ENCODE measurements at places on chromosomes 2 and 18.

DNA sequence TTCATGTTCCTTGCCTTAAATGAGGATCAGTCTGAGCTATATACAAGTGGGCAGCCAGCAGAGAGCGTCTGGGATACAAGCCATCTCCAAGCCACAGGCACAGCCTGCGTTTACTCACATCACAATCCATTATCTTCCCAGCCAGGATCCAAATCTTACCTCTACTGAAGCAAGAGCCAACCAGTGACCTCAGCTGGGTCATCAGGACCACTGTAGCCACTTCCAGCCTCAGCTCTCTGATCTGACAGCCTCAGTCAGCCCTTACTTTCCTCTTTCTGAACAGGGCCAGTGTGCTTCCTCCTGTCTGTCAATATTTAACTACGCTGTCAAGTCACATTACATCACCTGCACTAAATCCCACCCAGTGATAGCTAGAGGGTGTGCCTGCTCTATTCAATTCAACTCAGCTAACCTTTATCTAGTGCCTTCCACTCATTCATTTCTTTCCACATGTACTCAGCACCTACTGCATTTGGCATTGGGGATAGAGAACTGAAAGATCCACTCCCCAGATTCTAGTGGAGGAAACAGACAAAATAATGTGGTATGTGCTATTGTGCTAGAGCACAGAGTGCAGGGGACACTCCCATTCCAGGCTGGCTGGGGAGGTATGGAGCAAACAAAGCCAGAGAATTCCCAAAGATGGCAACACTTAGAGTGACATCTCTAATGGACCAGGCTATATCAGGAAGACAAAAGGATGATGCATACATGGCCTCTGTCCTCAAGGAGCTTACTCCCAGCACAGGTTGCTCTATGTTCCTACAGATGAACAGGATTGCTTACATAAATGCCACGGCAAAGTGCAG lies 146.5 kb downstream of the NCKAP5 start:
- no peak for DNase-seq

DNA sequence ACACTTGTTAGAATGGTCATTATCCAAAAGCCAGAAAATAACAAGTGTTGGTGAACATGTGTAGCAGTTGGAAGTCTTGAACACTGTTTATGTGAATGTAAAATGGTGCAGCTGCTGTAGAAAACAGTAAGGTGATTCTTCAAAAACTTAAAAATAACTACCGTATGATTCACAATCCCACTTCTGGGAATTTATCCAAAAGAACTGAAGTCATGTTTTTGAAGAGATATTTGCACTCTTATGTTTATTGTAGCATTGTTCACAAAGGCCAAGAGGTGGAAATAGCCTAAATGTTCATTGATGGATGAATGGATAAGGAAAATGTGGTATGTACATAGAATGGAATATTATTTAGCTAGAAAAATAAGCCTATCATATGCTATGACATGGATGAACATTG lies 6.3 kb upstream of the SPP2 start:
- no peak for DNase-seq

DNA sequence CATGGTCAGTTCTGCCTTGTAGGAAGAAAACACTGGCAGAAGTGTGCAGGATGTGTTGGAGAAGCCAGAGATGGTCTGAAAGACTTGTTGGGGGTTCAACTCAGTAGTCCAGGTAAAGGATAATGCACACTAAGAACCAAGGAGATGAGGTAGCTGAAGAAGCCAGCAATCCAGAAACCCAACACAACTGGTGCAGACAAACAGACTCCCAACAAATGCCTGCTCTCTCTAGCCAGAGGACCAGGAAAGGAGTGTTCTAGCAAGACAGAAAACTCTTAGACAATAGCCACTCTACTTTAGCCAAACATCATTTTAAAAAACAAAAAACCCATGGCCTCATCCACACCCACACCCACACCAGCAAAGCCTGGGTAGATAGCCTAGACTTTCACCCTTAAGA lies 33.9 kb downstream of the EVA1A start:
- no peak for DNase-seq

GRCh38 chr18:24726727-24727492 lies 266.5 kb downstream of the HRH4 start:
- no peak for DNase-seq

- no peak for DNase-seq
Measured at GRCh38 chr18:8403713-8404112, 205.5 kb upstream of the RAB12 start.

DNA sequence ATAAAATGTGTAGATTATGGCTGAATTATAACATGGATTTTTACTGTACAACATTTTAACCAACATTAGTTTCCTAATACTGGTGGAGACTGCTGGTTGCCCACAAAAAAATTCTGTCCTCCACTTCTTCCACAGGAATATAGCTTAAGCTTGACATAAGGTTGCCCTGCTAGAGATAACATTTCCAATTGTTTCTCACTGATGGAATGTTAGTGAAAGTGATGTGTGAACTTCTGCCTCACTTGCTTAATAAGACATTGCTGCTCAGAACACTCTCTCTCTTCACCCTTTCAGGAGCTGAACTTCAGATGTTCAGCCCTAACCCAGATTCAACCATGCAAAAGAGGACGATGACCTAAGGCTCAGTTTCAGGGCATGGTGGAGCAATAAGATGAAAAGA lies 2.7 kb upstream of the SGPP2 start:
- DNase-seq = no peak

DNA sequence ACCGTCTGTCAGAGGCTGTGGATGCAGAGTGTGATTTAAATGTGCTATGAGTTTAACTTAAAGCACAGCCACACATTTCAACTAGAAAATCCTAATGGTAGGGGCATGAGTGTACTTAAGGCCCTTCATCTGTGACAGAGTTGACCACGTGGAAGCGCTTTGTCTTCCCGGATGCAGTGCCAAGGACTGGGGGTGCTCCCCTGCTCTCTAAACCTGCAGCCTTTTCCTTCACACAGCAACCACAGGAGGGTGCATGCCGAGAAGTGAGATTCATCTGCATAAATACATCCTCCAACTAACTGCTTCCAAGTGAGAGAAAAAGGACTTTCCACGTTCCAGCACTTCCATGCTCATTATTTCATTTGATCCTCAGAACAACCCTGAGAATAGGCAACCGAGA lies 149.6 kb downstream of the MYT1L start:
- DNase-seq = no peak

- DNase-seq = no peak
Measured at GRCh38 chr2:231709636-231709980, 1.3 kb downstream of the PTMA start.

GRCh38 chr2:45207101-45207500 lies 197.8 kb upstream of the SIX2 start:
- DNase-seq = no peak

GRCh38 chr18:11883153-11883552 lies 25.0 kb downstream of the MPPE1 start:
- no peak for DNase-seq

DNA sequence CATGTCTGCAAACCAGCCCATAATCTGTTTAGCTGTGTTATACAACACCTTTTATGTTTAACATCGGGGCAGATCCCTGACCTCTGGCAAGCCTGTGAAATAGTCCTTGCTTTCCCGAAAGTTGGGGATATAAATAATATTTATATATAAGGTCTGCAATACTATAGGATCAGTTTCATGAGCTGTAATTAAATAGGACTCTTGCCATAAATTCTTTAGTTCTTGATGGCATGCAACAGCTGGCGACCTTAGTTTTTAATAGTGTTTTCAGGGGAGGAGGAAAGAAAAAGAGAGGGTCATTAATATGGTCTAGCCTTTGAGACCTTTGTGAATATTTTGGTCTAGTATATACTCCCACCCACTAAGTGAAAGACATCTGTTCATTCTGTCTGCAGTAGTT lies 166.5 kb downstream of the MTX2 start:
- no peak for DNase-seq

GRCh38 chr2:209469481-209469880 lies 45.6 kb downstream of the MAP2 start:
- DNase-seq = no peak

- DNase-seq = no peak
Measured at GRCh38 chr2:8418721-8419120, 263.1 kb upstream of the ID2 start.

DNA sequence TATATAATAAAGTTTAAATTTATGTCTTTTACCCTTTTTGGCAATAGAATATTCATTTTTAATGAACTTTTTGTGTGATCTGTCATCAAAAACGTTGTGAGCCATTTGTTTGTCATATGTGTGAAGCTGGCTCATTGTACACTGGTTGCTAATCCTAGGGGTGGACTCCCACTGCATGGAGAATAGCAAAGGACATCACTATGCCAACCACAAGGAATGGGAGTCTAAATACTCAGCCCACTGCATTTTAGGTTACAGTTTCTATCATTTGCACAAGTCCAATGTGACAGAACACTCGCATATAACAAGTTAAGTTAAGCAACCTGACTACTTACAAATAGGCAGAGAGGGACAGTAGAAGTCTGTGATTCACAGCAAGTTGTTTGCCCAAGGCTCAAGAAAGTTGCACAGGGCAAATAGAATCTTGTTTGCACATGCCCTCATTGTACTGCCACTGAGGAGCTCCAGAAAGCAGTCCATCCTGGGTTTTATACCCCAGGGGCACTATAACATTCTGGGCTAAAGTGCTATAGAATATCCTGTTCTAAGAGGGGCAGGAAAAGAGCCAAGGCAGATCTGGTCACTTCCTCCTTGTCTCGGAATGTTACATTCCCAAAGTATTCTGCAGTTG lies 545.9 kb upstream of the GCFC2 start:
- no peak for DNase-seq

- DNase-seq = no peak
Measured at GRCh38 chr2:219368690-219369191, 19.0 kb downstream of the DNPEP start.

GRCh38 chr2:126890551-126891450 lies 7.9 kb upstream of the TEX51 start:
- DNase-seq = no peak

GRCh38 chr2:30213326-30213725 lies 18.0 kb upstream of the LBH start:
- DNase-seq = no peak

DNA sequence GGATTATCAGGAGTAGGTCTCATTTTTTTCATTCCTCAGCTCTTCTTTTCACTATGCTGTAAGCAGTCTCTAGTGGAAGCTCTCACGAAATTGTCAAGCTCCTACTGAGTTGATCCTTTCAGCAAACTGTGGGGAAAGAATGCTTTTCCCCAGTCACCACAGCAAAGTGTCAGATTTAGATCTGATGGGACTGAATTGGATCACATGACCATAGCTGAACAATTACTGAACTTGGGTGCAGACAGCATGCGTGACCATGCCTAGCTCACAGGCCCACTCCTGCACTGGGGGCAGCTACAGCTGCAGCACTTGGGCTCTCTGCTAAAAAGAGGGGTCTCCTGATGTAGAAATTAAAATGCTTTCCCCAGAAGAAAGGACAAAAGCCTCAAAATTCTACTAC lies 3.1 kb downstream of the ARHGAP15 start:
- DNase-seq = no peak

DNA sequence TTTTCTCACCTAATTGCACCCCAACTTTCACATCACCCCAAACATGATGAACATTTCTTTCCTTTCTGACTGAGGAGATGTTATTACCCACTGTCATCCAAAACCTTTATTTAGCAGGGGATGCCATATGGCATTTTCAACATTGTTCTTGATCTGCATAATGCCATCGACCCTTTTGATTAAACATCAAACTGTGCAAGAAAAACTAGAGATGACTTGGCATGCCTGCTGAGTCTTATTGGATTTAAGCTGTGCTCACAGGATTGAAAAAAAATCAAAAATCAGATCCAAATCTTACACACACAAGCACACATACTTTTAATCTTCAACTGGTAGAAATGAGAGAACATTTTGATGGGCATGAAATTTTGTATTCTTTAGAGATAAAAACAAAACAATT lies 536.0 kb downstream of the TMX3 start:
- no peak for DNase-seq

DNA sequence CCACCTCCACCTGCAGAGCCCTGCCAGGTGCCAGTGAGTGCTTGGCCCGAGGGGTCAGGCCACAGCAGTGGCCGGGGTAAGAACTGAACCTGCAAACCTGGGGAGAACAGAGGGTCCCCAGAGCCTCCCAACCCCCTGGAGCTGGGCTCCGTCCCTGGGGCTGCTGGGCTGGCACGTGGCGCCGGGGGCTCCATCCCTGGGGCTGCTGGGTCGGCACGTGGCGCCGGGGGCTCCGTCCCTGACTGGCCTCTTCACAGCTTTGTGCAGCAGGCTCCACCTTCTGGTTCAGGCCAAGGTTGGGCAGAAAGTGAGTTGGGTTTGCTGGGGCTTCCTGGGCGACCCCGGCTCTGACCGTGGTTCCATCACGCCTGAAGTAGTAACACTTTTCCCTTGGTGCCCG lies 12.2 kb downstream of the RBFA start:
- no peak for DNase-seq

GRCh38 chr2:6068429-6068828 lies 376.2 kb downstream of the SOX11 start:
- DNase-seq = no peak

GRCh38 chr2:239193401-239193811 lies 207.4 kb downstream of the HDAC4 start:
- no peak for DNase-seq

- DNase-seq = no peak
Measured at GRCh38 chr2:20532634-20533437, 86.0 kb downstream of the RHOB start.

GRCh38 chr2:46847185-46847710 lies 68.4 kb downstream of the MCFD2 start:
- DNase-seq = no peak

GRCh38 chr2:10289352-10289751 lies 13.4 kb upstream of the HPCAL1 start:
- DNase-seq = no peak

All from activated naive CD8-positive, alpha-beta T cell treated with anti-CD3 and anti-CD28 coated beads, Interleukin-2, amount 50 U/mL, for 16 hours (primary cell).